ENCODE measurements at places on chromosomes 6 and 20.

GRCh38 chr20:49318430-49319207 lies 40.8 kb upstream of the ZNFX1 start:
- no peak for DNase-seq

DNA sequence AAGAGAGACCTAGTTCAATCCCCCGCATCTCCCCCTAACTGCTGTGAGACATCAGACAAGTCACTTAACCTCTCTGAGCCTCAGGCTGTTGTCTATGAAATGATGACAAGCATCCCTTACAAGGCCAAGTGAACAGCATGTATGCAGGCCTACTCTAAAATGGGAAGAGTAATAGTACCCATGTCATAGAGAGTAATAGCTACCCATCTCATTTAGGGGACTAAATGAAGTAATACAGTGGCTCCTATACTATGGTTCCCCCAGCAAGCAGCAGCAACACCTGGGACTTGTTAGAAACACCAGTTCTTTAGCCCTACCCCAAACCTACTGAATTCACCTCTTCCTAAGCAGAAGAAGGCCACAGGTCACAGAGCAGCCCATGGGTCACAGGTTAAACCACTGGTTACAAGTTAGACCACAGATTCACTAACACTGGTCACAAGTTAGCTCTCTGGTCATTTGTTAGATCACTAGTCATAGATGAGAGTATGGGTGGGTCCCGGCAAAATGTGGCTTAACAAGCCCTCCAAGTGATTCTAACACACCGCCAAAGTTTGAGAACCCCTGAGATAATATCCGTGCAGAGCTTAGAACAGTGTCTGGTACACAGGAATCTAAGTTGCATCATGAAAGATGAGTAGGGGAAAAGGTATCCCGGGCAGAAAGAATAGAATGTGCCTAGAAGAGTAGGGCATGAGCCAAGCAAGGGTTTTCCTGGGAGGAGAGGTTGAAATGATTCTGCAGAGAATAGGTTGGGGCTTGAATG lies 1.4 kb downstream of the DEFB124 start:
- DNase-seq: no peak

DNA sequence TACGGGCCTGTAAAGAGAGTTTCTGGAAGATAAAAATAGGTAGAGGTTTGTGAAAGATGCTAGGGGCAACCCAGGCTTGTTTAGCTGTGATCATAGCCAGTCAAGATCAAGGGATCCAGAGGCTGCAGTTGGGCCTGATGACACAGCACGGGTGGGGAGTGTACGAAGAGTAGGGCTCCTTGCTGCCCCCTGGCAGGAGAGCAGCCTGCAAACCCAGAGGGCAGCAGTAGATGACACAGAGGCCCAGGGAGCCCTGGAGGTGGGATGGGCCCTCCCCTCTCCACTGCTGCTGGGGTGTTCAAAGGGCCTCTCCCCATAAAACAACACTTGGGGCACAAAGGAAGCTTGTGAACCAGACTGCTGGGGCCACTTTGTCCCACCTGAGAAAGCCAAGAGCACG lies 47.2 kb downstream of the VEGFA start:
- DNase-seq: peak; percentile 87

GRCh38 chr6:14882394-14883026 lies 363.4 kb upstream of the JARID2 start:
- DNase-seq: no peak

- DNase-seq: peak; percentile 9
Measured at GRCh38 chr6:1792989-1793388, 183.3 kb downstream of the FOXC1 start.

- no peak for DNase-seq
Measured at GRCh38 chr6:76004202-76004601, 68.3 kb downstream of the IMPG1 start.

GRCh38 chr6:169829786-169830185 lies 78.4 kb downstream of the ERMARD start:
- DNase-seq: no peak

DNA sequence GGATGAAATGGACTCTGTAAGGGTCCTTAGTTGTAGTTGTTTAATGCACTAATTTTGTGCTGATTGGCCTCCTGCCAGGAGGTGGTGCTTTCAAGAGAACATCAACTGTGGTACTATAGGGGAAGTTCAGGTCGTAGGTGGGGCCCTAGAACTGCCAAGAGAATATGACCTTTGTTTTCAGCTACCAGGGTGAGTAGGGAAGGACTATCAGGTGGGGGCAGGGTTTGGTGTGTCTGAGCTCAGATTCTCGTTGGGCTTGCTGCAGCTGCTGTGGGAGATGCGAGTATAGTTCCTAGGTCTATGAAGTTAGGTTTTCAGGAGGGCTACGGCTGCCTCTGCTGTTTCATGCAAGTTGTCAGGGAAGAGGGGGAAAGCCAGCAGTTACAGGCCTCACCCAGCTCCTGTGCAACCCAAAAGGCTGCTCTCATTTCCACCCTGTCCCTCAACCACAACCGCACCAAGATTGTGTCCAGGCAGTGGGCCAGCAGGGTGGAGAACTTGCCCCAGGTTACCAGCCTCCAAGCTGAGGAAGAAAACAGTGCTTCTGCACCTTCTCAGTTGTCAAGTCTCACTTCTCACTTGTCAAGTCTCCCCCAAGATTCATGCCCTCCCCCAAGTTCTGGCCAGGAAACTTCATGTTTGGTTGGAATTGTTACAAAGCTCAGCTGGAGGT lies 626.5 kb upstream of the MAP3K7 start:
- DNase-seq: no peak

DNA sequence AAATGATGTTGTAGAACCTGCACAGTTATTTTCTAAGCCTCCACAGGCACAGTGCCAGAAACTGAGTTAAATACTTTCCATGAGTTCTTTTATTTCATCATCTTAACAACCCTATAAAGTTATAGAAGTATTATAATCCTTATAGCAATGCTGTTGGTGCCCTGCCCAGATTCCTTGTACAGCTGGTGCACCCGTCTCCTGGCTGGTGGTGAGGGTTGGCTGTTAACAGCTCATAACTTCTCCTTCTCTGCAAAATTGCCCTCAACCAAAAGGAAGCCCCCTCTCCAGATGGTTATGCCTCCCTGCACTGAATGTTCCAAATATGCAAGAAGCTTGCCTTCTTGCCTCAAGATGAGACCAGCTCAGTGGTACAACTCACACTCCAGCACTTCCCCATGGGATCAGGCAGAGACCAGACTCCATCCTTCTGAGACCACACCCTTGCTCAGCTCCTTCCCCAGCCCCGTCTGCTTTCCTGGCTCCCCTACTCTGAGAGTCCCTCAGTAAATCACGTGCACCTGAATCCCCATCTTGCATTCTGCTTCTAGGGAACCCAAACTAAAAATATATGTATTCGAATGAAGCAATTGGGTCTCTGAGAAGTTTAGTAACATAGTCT lies 304.4 kb upstream of the PLCB4 start:
- no peak for DNase-seq

DNA sequence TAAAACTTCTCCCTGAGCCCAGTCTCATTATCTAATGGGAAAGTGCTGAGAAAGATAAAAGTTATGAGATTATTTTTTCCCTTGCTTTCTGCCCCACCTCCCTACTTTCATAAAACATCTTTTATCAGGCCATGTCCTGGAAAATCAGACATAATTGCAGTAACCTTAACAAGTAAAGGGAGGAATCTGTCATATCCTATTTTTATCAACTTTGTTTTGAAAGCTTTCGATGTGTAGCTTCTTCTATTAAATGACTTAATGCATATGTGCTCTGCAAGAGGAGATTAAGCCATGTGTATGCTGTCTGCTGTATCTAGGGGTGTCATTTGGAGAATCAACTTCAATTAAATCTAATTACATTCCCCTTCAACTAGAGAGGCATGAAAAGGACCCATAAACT lies 408.9 kb downstream of the CBLN4 start:
- no peak for DNase-seq

DNA sequence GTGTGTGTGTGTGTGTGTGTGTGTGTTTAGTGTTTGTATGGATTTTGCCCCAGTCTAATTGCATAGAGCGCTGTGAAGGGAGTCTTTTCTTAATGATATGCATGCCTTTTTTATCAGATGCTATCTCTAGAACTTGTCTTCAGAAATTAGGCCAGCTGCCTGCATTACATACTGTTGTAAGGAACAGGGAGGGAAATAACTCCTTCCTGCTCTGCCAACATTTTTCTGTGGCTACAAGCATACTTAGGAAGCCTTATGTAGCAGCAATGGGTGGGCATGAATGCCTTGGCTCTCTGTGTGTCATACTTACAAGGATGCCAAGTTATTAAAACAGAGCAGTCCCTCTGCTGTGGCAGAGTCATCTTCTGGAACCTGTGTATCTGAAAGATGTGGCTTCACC lies 8.0 kb upstream of the COL21A1 start:
- no peak for DNase-seq

- DNase-seq: no peak
Measured at GRCh38 chr6:139973669-139974344, 599.4 kb upstream of the CITED2 start.

DNA sequence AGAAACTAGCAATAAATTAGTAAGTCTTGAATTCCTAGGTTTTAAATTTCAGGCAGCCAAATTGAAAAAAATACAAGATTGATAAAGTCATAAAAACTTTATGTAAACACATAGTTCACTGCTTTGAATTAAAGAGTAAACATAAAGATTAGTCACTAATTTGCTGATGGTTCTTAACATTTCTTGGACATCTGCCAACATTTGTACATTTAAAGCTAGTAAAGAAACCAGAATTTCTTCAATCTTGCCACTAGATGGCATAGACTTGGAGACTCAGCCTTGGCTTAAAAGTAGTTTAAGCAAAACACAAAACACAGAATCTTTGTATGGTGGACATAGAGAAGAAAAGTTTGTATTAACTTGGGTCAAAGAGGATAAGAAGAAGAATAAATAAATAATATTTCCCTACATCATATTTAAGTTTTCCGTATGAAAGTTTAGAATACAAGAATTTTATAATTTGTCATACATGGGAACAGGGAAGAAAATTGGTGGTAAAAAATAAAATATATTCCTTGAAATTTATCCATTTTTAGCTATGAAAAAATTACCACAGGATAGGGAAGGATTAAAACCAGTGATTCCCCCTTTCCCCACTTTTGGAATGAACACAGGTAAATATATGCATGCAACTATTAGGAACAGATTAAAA lies 41.7 kb upstream of the FAM135A start:
- peak; percentile 86 for DNase-seq

DNA sequence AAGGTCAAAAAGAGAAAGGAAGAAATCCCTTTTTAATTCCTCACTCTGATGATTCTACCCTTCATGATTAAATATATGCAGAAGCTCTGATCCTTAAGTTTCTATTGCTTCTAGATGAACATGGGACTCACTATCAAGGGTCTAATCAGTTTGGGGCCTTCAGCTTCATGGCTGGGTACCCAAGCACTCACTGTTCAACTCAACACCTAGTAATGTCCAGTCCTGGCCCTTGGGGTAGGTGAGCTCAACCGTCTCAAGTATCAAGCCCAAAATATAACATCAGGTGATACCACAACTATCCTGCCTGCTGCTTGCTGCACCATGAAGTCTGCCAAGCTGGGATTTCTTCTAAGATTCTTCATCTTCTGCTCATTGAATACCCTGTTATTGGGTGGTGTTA lies at the start of gene SPINT4:
SPINT4 (plus strand) TSS at position 301 of the 400 bp plus-strand sequence; CDS start at position 322, 21 bp downstream.
- no peak for DNase-seq

- DNase-seq: no peak
Measured at GRCh38 chr6:169099411-169100202, 154.0 kb downstream of the THBS2 start.

GRCh38 chr20:17646209-17646960 lies 35.7 kb downstream of the RRBP1 start:
- no peak for DNase-seq

GRCh38 chr6:14192216-14192788 lies 74.7 kb downstream of the CD83 start:
- DNase-seq: no peak

GRCh38 chr6:11069760-11070159 lies 23.9 kb upstream of the SMIM13 start:
- DNase-seq: no peak

GRCh38 chr6:56767892-56768531 lies 125.3 kb upstream of the DST start:
- no peak for DNase-seq

GRCh38 chr20:62523473-62524203 lies 47.8 kb upstream of the GATA5 start:
- peak; percentile 56 for DNase-seq

- no peak for DNase-seq
Measured at GRCh38 chr6:129494099-129494498, 215.9 kb downstream of the ARHGAP18 start.

DNA sequence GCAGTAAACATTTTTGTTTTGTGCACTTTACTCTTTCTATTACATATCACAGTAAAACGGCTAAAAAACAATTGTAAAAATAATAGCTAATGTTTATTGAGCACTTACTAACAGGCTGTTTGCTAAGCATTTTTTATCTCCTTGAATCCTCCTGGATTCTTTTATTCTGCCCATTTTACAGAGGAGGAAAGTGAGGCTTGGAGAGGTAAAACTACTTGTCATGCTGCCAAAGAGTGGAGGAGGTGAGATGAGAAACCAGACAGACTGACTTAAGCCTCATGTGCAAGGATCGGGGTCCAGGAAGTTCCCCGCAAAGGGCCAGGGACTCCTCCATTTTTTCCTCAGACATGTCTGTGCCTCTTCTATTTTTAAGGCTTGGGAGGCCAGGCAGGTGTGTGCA lies 63.6 kb downstream of the DLGAP4 start:
- no peak for DNase-seq

GRCh38 chr6:129730477-129731165 lies 20.6 kb upstream of the ARHGAP18 start:
- peak; percentile 59 for DNase-seq

DNA sequence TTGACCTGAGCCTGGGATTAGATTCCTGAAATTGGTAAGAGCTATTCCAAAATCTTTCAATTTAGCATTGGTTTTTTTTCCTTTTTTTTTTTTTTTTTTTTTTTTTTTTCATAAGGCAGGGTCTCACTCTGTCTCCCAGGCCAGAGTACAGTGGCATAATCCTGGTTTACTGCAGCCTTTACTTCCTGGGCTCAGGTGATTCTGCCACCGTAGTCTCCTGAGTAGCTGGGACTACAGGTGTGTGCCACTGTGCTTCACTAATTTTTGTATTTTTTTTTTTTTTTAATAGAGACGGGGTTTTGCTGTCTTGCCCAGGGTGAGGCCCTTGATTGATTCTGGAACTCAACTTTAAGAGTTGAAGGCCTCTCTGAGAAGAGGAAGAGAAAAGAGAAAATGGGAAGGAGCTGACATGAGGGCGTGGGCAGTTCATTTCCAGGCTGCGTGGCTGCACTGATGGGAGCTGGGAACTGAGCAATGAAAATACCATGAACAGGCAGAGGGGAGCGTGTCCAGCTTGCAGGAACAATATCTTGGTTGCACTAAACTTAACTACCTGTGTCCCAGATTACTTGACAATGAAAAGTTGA lies 24.6 kb downstream of the KDM1B start:
- no peak for DNase-seq

- no peak for DNase-seq
Measured at GRCh38 chr20:42598581-42598980, 591.1 kb downstream of the PTPRT start.

GRCh38 chr6:34412643-34413214 lies 13.1 kb downstream of the RPS10 start:
- DNase-seq: no peak

DNA sequence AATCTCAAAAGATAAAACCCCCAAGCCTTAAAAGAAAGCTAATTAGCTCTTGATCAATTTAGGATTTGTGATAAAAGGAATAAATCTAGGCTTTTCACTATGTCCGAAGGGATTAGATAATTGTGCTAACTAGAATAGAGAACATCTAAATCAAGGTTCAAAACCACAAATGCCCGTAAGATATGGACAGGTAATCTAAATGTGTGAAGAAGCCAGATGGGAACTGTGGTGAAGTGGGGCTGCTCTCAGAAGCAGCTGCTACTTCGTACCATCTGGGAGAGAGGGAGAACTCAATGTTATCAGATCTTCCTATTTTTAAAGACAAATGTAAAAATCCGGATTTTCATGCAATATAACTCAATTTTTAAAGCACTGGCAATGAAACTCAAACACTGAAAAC lies 44.2 kb downstream of the NCOA6 start:
- no peak for DNase-seq
